ENCODE measurements at places on chromosomes 3 and 15. TPM values are rescaled to one million over a fixed set of nuclear protein-coding genes. Genes with fewer than 3 reads are reported as not detected.

DNA sequence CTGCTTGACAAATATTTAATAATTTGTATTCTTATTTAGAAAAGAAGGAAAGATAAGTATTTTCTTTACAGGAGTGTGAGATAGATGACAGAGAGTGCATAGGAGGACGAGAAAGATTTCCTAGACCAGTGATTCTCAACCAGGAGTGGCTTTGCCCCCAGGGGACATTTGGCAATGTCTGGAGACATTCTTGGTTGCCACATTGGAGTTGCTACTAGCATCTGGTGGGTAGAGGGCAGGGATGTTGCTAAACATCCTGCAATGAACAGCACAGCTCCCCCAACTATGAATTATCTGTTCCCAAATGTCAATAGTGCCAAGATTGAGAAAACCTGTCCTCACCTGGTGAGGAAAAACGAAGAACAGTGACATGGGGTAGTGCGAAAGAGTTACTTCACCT is 30.8 kb upstream of the MINAR1 start:
- no peaks in the 10 kb centered on the region for H3K27me3 ChIP-seq
- no peaks in the 10 kb centered on the region for H3K4me1 ChIP-seq
- no peak overlapping the region for H3K27ac ChIP-seq
- H3K36me3 ChIP-seq: no peaks in the 10 kb centered on the region
- DNase-seq: no peak

DNA sequence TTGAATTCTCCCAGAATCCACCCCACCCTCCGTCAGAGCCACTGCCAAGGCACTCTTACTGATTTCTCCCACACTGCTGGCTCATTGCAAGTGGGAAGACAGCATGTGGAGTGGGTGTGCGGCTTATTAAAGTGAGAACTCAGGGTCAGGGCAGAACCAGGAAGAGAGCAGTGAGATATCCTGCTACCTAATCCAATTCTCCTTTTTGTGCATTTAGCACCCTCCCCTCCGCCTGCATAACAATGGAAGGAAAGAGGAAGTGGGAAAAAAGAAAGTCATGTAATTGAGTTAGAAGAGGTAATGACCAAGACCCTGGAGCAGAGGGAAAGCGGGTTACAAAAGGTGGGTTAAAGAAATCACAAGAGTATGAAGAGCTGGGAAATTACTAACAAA is 27.8 kb upstream of the PIK3CB start:
- no peak overlapping the region for H3K4me3 ChIP-seq
- peak overlapping the region; percentile 67 for H3K27ac ChIP-seq
- no peak for DNase-seq
- H3K27me3 ChIP-seq: no peaks in the 10 kb centered on the region
- no peaks in the 10 kb centered on the region for H3K36me3 ChIP-seq
- no peaks in the 10 kb centered on the region for H3K4me1 ChIP-seq

DNA sequence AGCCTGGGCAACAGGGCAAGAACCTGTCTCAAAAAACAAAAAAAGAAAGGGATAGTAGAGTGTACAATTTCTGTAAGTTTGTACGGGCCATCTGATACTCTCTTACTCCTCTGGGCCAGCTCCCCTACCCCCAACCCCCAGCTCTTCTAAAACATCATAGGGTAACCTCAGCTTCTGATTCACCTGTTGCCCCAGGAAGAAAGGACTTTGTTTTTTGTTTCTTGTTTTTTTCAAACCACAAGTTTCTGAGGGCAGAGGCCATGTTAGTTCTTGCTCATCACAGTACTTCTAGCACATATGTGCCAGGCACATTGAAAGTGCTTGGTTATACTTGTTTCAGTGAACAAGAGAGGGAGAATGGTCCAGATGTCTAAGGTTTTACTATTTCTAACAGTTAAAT is 20.2 kb downstream of the ATOSA start:
- peaks cover 4% of the 10 kb centered on the region for H3K4me1 ChIP-seq
- H3K36me3 ChIP-seq: peaks cover 13% of the 10 kb centered on the region
- DNase-seq: no peak
- no peaks in the 10 kb centered on the region for H3K27me3 ChIP-seq

DNA sequence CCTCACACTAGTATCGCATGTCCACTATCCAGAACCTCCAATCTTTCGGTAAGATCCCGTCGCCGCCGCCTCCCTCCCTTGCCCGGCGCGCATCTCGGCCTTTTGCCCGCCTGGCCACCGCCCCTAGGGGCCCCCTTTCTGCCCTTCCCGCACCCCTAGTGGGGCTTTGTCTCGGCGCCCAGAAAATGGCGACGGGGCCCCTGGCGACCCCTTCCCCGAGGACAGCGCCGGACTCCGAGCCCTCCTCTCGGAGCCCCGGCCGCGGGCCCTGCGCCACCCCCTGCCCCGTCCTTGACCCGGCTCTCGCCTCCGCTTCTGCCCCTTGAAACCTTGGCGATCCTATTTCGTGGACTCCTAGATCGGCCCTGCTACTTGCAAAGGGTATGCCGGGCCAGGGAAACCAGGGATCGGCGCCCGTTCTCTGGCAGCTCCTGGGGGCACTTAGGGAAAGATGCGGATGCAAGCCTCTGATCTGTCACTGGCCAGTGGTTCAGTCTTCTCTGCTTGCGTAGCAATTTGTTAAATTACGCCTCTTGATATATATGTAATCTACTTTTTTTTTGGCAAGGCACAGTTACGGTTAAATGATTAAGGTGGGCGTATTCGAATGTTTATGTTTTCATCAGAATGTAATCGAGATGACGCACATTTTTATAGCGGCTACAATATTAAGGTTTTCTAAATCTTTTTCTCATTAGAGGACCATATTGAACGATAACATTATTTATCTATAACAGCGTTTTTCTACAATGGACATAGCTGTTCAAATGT is 603 bp downstream of the EIF1B start:
- no peaks in the 10 kb centered on the region for H3K27me3 ChIP-seq
- peaks cover 18% of the 10 kb centered on the region for H3K4me1 ChIP-seq

GRCh38 chr15:67746450-67746849 is 78.9 kb upstream of the SKOR1 start:
- no peaks in the 10 kb centered on the region for H3K27me3 ChIP-seq
- H3K4me1 ChIP-seq: peaks cover 51% of the 10 kb centered on the region
- H3K36me3 ChIP-seq: no peaks in the 10 kb centered on the region
- H3K4me3 ChIP-seq: no peak overlapping the region
- no peak overlapping the region for H3K27ac ChIP-seq

DNA sequence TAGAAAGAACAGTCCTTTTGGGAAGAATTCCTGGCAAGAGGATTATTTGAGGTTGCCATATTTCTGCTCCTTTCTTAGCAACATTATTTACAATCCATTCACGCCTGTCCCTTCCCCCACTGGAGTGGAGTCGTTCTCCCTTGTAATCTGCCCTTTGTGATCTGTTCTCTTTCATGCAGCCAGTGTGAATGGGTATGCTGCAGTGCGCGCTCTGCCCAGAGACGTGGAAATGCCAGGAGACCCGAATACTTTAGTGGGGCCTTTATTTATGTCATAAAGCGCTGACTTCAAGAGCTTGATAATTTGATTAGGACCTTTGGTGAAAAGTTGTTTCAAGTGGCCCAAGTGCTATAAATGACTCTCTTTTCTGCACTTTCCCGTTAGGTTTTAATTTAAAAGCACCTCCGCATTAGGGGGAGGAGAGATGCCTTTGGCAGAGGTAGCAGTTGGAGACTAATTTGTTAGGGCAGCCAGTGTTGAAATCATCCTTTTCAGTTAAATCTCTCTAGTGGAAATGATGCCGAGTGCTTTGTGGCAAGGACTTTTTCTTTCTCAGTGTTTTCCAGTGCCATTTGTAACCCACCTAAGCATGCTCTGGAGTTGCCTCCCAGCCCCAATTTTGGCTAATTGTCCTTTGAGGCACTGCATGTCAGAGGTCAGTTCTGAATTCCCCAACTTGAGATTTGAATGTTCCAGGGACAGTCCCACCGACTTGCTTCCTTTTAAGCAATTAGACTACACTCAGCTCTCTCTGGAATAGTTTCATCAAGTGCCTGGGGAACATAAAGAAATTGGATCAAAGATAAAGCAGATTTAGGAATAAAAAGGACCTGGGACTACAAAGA is 52.4 kb downstream of the PSMD6 start:
- H3K27me3 ChIP-seq: no peaks in the 10 kb centered on the region
- DNase-seq: no peak
- peaks cover 83% of the 10 kb centered on the region for H3K4me1 ChIP-seq
- peak overlapping the region; percentile 98 for H3K4me3 ChIP-seq

DNA sequence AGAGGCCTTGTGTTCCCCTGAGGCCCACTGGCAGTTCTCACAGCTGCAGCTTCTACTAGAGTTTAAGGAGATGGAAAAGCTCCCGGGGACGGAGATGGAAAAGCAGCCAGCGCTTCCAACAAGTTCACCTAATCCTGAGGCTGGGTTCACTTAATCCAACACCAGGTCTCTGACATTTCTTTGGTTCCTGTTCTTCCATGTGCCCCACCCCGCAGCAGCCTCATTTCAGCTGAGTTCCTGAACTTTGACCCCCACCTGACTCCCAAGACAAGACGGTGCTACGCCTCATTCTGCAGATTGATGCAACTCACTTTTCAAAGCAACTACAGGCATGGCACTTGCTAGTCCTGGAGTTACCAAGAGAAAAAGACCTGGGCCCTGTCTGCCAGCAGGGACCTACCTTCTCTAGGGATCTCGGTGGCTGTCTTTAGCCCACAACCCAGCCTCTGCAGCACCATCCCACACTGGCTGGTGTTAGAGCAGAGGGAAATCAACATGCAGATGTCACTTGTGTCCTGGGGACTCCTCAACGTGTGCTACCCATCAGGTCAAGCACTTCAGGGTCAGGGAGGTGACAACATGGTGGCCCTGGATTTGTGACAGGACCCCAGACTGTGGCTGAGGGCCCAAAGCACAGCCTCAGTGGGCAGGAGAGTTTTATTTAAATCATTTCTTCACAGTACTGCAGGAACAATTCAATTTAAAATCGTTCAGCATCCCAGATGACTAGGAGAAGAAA is 406.1 kb downstream of the VPS13C start:
- H3K27ac ChIP-seq: no peak overlapping the region
- no peaks in the 10 kb centered on the region for H3K36me3 ChIP-seq
- no peak overlapping the region for H3K4me3 ChIP-seq
- H3K4me1 ChIP-seq: no peaks in the 10 kb centered on the region

DNA sequence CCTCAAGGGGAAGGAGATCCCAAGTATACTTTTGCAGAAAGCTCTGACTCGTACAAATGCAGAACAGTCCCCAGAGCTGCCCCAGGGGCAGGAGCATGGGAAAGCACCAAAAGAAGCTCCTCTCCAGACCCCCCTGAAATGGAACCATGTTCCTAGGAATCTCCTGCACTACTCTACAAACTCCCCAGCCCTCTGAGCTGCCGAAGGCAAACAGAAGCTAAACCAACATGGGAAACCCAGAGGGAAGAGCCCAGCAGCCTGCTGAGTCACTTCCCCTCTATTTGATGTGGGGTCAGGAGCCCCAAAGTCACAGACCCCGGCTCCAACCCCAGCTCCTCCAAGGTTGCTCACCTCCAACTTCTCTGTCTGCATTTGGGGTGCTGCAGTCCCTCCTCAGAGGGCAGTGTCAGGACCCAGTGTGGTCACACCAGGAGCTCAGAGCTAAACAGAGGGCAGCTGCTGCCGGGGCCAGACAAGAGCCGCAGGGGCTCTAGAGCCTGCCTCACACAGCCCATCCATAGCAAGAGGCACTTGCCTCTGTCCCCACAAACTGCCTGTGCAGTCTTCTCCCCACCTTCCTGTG is 3.8 kb upstream of the PLXNA1 start:
- no peak overlapping the region for H3K4me3 ChIP-seq
- H3K27ac ChIP-seq: no peak overlapping the region
- no peak for DNase-seq
- peaks cover 10% of the 10 kb centered on the region for H3K4me1 ChIP-seq
- H3K27me3 ChIP-seq: no peaks in the 10 kb centered on the region

GRCh38 chr3:59374818-59375211 is 325.0 kb upstream of the CFAP20DC start:
- H3K27me3 ChIP-seq: no peaks in the 10 kb centered on the region
- no peak overlapping the region for H3K27ac ChIP-seq
- H3K4me1 ChIP-seq: peaks cover 5% of the 10 kb centered on the region

- H3K4me1 ChIP-seq: peaks cover 15% of the 10 kb centered on the region
- H3K4me3 ChIP-seq: no peak overlapping the region
These were observed 89.7 kb downstream of the EEFSEC start for GRCh38 chr3:128242818-128243601.

DNA sequence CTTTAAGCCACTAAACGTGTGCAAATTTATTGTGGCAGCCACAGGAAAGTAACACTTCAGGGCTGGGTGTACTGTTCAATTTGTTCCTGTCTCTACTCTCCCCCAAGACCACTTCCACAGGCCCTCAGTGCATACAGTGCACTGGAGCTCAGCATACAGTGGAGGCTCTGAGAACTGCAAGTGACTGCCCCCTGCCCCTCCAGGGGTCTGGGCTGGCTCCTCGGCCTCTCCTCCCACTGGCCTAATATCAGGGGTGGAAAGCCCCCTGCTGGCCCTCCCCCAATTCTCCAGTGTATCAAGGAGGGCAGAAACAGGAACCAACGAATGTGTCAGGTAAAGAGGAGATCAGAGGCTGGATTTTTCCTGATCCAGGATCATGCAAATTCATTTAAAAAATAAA is 19.9 kb upstream of the HEG1 start:
- H3K36me3 ChIP-seq: no peaks in the 10 kb centered on the region
- H3K4me1 ChIP-seq: no peaks in the 10 kb centered on the region
- DNase-seq: no peak
- no peak overlapping the region for H3K4me3 ChIP-seq
- no peaks in the 10 kb centered on the region for H3K27me3 ChIP-seq

DNA sequence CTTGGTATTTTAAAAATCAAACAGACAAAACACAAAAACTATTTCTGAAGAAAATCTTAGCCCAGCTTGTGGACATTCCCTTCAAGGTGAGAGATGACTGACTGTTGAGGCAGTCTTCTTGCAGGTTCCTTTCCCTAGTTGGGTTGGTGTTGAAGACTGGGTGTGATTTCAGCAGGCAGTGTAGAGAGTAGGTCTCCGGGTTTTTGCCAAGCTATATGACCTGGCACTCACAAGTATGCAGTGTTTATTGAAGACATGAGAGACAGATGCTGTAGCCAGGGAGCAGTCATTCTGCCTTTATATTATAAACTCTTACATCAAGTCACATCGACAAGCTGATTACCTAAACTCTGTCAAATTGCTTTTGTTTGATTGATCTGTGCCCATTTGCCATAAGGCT is 17.5 kb downstream of the SENP8 start:
- no peaks in the 10 kb centered on the region for H3K4me1 ChIP-seq
- no peak overlapping the region for H3K27ac ChIP-seq
- H3K4me3 ChIP-seq: no peak overlapping the region
- no peak for DNase-seq
- no peaks in the 10 kb centered on the region for H3K36me3 ChIP-seq
- H3K27me3 ChIP-seq: no peaks in the 10 kb centered on the region

Gene SLC12A1
- not detected for total RNA-seq

Gene LRRC3B
- not detected for total RNA-seq

Gene C3orf33
- 1.8 TPM for total RNA-seq

Gene GOLGB1
- 17.3 TPM for total RNA-seq

Gene IMPG2
- total RNA-seq: 0.20 TPM

Gene WNT7A
- total RNA-seq: 0.31 TPM

Measured in CD8-positive, alpha-beta memory T cell (primary cell).